ENCODE measurements at places on chromosomes 7 and 10. TPM values are rescaled to one million over a fixed set of nuclear protein-coding genes. Genes with fewer than 3 reads are reported as not detected.

DNA sequence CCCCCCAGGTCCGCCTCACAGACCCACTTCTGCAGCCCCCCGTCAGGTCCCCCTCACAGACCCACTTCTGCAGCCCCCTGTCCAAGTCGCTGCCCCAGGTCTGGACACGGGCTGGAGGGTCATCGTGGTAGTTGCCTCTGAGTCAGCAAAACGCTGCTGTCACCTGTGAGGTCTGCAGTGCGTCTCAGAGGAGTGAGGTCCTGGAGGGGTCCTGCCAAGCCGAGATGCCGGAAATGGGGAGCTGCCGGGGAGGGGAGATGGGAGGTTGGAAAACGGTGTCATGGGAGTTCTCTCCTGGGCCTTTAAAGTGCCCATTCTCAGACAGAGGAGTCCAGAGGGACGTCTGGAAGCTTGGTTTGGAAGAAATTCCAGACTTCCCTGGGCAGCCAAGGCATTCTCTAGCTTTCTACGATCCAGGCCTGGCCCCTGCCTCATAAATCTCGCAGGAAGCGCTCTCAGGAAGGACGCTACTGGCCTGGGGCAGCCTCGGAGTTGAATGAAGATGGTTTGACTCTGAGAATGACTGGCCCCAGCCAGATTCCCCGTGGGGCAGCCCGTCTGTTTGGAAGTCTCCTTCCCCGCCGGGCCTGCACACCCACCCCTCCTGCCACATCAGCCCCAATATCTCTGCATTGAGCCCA, 38.7 kb downstream of the CALML3 start:
- peak; percentile 20 for DNase-seq

The HPSE2 gene
- 7.7 TPM for total RNA-seq

- no peak for DNase-seq
These were observed 10.7 kb downstream of the A1CF start for GRCh38 chr10:50874723-50875122.

DNA sequence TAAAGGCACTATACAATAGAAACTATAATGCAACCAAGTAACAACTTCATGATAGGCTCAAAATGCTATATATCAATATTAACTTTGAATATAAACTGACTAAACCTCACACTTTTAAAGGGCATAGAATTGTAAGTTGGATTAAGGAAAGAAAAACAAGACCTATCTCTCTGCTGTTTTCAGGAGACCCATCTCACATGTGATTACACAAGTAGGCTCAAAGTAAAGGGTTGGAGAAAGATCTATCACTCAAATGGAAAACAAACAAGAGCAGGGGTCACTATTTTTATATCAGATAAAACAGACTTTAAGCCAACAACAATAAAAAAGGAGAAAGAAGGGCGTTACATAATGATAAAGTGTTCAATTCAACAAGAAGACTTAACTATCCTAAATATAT, 155.5 kb downstream of the CDK14 start:
- no peak for DNase-seq

DNA sequence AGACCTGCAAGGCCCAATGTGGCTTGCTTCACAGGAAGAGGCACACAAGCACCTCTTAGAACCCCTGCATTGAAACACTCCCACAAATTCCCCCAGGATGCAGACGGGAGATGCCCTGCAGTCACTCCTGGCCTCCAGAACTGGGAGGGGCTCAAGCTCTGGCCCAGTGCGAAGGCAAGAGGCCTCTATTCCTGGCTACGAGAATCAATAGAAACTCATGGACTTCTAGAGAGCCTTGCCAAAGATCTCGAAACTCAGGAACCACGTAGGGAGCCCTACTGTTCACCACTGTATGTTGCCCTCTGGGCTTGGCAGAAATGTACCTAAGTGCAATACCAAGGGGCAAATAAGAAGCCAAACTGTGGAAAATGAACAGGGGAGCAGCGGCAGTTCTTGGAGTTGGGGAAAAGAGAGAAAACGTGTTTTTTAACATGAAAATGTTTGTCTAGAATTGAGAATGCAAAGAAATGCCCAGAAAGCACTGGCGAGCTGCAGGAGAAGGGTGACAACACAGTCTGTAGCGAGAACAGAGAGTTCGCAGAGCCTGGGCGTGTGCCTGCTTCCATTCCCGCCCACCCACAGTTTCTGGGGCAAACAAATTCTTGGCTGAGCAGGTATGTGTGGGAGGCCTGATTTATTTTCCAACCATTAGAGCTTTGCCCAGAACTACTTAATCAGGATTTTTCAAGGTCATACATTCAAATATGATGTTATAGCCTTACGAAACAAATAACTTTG, 260.5 kb upstream of the KLF14 start:
- DNase-seq = peak; percentile 69

GRCh38 chr10:12214763-12215218, 18.8 kb downstream of the CDC123 start:
- DNase-seq = peak; percentile 24

The SYT15 gene
- 3.0 TPM for total RNA-seq

DNA sequence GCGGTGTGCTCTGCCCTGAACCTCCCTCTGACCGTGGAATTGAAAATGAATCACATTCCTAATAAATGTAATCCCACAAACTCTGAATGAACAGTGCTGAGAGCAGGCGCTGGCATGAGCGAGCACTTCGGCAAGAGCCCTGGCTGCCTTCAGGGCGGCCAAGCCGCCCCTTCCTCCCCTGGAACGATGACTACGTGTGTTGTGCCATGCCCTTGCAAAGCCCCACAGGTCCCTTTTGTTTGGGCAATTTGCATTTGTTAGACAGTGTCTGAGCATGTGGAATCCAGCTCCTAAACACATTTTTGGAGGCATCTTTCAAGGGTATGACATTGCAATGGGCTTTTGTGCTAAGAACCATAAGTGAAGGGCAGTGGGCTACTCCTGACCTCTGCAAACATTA, 95.6 kb upstream of the MKI67 start:
- no peak for DNase-seq

DNA sequence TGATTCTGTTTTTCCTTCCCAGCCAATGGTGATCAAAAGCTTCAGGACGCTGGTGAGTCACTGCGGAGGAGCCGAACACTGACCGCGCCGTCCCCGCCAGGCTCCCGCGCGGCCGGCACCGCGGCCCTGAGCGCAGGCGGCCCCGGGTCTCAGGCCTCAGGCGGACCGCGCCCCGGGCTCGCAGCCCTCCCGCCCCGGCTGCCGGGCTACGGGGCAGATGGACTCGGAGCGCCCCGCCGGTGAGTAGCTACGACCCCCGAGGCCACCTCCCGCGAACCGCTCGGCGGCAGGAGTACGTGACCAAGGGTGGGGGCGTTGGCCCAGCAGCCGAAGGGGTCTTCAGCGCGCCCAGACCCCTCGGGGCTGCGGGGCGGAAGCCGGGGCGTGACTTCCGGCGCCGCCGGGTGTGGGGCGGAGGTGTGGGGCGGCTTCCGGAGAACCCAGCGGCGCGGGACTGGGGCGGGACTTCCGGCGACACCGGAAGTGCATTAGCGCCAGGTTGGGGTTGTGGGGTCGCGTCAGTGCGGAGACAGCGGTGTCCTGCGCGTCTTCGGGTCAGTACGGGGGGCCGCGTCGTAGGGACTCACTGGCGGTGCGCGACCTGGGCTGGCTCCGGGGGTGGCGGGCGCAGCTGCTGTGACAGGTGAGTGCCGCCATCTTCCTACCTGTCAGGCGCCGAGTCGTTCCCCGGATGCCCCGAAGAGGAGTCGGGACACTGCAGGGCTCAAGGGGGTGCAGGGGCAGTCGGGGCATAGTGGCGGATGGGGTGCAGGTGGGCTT, at the start of gene WDR37:
WDR37 (plus strand) TSS at position 60 of the 780 bp plus-strand sequence. CDS start 15,771 bp downstream, outside the sequence.
- peak; percentile 80 for DNase-seq

The BBS9 gene
- 32.6 TPM for total RNA-seq

The PRR15 gene
- 2.3 TPM for total RNA-seq

- DNase-seq = no peak
These were observed 25.1 kb downstream of the HSPB1 start for GRCh38 chr7:76327610-76328009.
